ENCODE measurements at places on chromosomes 2 and 18.
A peak's percentile ranks its signal among the peaks of the same experiment; 100 is the strongest.

- no peak overlapping the region for H3K4me3 ChIP-seq
- H3K4me1 ChIP-seq, result no peaks in the 10 kb centered on the region
- no peak for DNase-seq
- H3K36me3 ChIP-seq, result no peaks in the 10 kb centered on the region
These were observed 49.2 kb upstream of the LGALSL start for GRCh38 chr2:64404743-64405142.

DNA sequence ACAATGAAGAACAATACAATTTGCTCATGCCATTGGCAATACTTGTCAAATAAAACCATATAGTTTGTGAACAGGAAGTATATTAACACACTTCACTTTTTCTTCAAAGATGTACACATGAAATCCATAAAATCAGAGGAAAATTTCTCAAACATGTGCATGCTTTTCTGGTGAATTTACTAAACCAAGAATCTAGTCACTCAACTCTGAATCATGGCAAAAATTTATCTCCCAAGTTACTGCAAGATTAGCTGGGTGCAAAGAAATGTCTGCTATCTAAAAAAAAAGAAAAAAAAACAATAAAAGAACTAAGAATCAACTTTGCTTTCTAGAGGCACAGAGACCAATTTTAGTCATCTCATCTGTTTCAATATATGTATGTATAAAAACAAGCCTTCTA is 419.2 kb downstream of the NR4A2 start:
- H3K27ac ChIP-seq, result no peak overlapping the region
- H3K4me1 ChIP-seq, result no peaks in the 10 kb centered on the region
- no peak for DNase-seq
- H3K27me3 ChIP-seq, result no peaks in the 10 kb centered on the region

- no peaks in the 10 kb centered on the region for H3K4me1 ChIP-seq
- no peak overlapping the region for H3K4me3 ChIP-seq
- no peak overlapping the region for H3K27ac ChIP-seq
These were observed 19.1 kb upstream of the TRIB2 start for GRCh38 chr2:12697617-12698016.

- no peaks in the 10 kb centered on the region for H3K36me3 ChIP-seq
- no peak overlapping the region for H3K27ac ChIP-seq
- H3K4me1 ChIP-seq, result no peaks in the 10 kb centered on the region
These were observed 48.1 kb downstream of the BCL11A start for GRCh38 chr2:60505240-60505879.

DNA sequence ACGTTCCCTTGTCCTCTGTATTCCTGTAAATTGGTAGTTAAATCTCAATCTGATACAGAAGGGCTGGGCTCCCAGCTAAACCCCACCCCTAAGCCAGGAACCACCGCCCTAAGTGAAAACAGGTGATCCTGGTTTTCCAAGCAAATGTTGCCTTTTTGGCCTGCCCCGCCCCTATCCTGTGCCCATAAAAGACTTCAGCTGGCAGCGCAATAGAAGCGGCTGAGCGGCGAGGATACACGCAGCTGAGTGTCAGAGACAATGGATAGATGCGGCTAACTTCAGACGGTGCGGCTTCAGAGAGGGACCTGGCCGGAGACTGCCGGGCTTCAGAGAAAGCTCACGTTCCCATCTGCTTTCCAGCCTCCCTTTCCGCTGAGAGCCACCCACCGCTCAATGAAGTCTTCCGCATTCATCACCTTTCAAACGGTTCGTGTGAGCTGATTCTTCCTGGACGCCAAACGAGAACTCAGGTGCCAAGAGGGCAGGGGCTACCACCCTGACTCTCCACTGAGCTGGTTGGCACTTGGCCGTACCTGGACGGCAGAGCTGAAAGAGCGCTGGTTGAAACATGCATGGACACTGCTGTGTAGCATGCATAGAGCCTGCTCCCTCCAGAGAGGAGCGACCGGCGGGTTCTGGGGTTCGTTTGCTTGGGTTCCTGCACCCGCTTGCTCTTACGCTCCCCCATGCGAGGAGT is 49.5 kb upstream of the POLE4 start:
- no peak overlapping the region for H3K27ac ChIP-seq
- H3K36me3 ChIP-seq, result no peaks in the 10 kb centered on the region
- no peaks in the 10 kb centered on the region for H3K27me3 ChIP-seq
- no peaks in the 10 kb centered on the region for H3K4me1 ChIP-seq
- DNase-seq, result no peak
- no peak overlapping the region for H3K4me3 ChIP-seq

- peaks cover 30% of the 10 kb centered on the region for H3K4me1 ChIP-seq
- no peaks in the 10 kb centered on the region for H3K36me3 ChIP-seq
- H3K27ac ChIP-seq, result no peak overlapping the region
- H3K4me3 ChIP-seq, result no peak overlapping the region
- H3K27me3 ChIP-seq, result no peaks in the 10 kb centered on the region
- DNase-seq, result no peak
These were observed 97.4 kb upstream of the STK17B start for GRCh38 chr2:196268538-196269338.

DNA sequence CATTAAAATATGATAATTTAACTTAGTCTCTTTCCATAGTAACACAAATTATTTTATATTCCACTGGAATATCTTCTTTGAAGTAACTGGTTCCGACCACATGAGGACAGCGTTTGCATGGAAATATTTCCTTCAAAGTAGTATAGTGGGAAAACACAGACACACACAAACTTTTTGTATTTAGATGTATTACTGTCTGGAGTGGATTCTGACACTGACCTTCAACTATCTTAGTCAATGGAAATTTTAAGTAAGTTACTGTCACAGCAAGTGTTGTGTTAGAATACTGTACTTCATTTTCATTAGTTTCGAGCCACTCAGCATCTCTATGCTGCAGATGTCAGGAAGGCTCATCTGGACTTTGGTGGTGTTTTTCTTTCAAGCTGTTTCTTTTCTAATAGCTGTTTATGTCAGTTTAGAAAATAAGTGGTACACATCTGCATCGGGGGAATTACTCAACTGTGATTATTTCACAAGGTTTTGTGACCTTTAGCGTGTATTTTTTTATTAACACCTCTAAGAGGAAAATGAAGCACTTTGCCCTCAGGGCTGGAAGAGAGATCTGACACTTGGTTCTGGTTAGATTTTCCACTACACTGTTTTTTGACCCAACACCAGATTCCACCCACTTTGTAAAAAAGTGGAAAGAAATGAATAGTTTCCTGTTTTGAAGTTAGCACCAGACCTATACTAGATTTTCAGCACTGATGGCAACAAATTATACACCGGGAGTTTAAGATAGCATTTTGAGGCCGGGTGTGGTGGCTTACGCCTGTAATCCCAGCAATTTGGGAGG is 18.9 kb upstream of the THOC1 start:
- H3K4me1 ChIP-seq, result no peaks in the 10 kb centered on the region
- H3K4me3 ChIP-seq, result no peak overlapping the region
- H3K36me3 ChIP-seq, result no peaks in the 10 kb centered on the region
- no peak overlapping the region for H3K27ac ChIP-seq

DNA sequence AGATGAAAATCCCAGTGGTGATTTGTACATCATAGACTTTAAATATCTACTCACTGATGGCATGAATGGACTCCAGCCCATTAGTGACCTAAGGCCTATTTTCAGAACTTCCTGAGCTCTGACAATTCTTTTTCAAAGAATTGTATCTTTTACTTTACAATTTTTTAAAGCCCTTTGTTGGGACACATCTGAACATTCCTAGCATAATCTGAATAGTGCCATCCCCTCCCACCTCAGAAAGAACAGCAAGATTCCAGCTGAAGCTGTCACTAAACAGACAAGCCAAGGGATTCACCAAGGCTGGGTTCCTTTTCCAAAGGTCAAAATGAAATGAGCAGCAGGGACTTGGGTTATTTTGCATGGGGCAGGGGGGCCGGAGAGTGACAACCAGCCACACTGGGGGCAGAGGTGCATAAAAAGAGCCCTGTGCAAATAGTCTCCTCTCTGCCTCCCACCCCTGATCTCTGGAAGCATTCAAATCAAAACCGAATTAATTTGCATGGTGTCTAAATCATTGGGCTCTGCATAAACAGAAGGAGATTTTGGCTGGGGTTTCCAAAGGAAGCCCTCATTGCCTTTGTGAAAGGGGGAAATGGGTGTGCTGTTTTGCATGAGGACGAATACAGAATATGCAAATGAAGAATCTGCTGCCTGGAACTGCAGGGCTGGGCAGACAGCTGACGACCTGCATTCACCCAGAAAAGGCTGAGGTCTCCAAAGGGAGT is 17.2 kb downstream of the EPHA4 start:
- H3K36me3 ChIP-seq, result no peaks in the 10 kb centered on the region
- peaks cover 10% of the 10 kb centered on the region for H3K4me1 ChIP-seq
- no peak for DNase-seq

DNA sequence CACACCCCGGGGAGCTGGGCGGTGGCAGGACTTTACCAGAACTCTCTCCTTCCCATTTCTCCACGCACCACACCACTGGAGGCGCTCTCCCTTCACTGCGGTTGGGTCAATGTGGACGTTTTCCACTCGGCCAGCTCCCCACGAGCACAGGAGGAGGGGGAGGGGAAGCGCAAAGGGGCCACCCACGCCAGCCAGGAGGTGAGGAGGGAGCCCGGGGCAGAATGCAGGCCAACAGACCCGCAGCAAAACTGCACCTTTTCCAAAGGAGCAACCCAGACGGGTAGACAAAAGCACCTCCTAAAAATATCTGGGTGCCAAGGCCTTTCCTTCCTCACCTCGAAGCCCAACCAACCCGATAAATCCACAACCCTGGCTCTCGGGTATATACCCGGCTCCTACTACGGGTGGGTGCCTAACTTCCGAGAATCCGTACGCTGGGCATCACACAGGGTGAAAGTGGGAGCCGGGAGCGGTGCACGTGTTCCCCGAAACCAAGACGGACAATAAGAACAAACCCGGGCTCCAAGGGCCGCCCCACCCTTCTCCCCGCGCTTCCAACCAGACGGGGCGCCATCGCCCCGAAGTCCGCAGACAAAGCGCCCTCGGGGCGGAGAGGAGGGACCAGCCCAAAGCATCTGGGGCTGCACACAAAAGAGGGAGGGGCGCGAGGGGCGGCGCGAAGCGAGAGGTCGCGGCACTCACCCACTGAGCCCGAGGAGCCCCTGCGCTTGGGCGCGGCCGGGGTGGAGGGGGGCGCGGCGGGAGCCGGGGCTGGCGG is 1.0 kb downstream of the RTN4 start:
- DNase-seq, result peak; percentile 74
- peak overlapping the region; percentile 74 for H3K27ac ChIP-seq
- peaks cover 25% of the 10 kb centered on the region for H3K4me1 ChIP-seq
- H3K4me3 ChIP-seq, result peak overlapping the region; percentile 77
- H3K36me3 ChIP-seq, result no peaks in the 10 kb centered on the region

DNA sequence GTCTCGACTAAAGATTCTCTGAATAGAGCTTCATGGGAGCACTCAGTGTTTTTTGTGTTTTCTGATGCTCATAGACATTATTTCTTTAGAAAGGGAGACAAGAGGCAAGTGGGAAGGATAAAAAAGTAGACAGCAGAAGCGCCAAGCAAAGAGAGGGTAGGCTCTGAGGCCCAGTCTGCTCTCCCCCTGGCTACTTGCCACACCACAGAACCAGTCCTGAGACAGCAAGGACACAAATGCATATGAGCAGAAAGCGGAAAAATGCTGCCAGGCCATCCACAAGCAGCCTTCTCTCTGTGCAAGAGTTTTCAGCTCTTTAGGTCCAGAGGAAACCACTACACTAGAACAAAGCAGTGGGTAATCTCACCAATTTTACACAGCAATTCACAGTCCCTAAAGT is 285.4 kb downstream of the ZNF521 start:
- no peak overlapping the region for H3K4me3 ChIP-seq
- DNase-seq, result no peak
- no peaks in the 10 kb centered on the region for H3K36me3 ChIP-seq
- no peaks in the 10 kb centered on the region for H3K4me1 ChIP-seq

DNA sequence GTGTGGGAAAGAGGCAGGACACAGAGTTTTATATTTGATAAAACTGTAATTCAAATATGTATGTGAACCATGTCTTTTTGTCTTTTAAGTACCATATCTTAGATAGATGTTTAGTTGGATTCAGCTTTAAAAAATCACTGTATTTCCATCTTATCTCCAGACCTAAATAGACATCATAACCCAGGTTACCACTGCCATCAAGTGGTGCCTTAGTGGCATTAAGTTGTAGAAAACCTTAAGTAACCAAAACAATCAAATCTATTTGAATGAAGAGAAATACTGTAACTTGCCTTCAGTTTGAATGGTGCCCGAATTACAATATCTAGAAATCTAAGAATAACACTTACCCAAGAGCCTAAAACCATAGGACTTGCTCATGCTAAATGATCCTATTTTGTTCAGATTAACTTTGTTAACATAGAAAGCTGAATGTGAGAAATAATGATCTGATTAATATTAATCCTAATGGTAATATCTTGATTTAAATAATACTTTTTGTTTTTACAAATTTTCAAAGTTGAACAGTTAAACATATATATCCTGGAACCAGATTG is 92.5 kb upstream of the MAP2 start:
- H3K4me3 ChIP-seq, result no peak overlapping the region
- no peaks in the 10 kb centered on the region for H3K27me3 ChIP-seq
- no peak overlapping the region for H3K27ac ChIP-seq
- H3K36me3 ChIP-seq, result no peaks in the 10 kb centered on the region

- no peaks in the 10 kb centered on the region for H3K4me1 ChIP-seq
- no peaks in the 10 kb centered on the region for H3K27me3 ChIP-seq
- H3K27ac ChIP-seq, result no peak overlapping the region
- no peaks in the 10 kb centered on the region for H3K36me3 ChIP-seq
These were observed 79.0 kb upstream of the NOSTRIN start for GRCh38 chr2:168723275-168723899.

- H3K4me1 ChIP-seq, result no peaks in the 10 kb centered on the region
- H3K27ac ChIP-seq, result no peak overlapping the region
- no peaks in the 10 kb centered on the region for H3K27me3 ChIP-seq
- no peak overlapping the region for H3K4me3 ChIP-seq
- no peak for DNase-seq
- no peaks in the 10 kb centered on the region for H3K36me3 ChIP-seq
These were observed 52.5 kb downstream of the FAM117B start for GRCh38 chr2:202687276-202687675.

- no peaks in the 10 kb centered on the region for H3K36me3 ChIP-seq
- no peak overlapping the region for H3K4me3 ChIP-seq
- H3K27ac ChIP-seq, result no peak overlapping the region
- H3K4me1 ChIP-seq, result no peaks in the 10 kb centered on the region
- H3K27me3 ChIP-seq, result no peaks in the 10 kb centered on the region
- no peak for DNase-seq
These were observed 853.5 kb upstream of the SALL3 start for GRCh38 chr18:78126106-78126505.

DNA sequence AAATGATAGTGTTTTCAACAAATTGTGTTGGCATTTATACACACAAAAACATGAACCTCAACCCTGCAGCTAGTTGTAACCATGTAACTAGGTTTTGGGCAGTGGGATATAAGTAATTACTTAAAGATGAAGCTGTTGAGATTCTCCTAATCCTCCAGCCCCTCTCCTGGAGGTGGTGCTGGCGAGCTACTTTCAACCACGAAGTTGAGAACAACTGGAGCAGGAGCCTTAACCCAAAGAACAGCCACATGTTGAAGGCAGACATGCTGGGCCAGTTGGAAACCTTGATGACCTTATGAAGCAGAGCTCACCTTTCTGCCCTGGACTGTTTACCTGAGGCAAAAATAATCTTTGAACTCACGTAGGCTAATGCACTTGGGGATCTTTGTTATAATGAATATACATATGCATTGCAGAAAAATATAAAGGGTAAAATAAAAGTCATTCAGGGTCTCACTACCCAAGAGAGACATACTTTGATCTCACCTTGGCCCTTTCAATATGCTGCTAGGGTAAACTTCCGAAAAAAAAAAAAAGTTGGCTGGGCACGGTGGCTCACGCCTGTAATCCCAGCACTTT is 89.6 kb upstream of the NPAS2 start:
- no peaks in the 10 kb centered on the region for H3K27me3 ChIP-seq
- peak; percentile 27 for DNase-seq
- no peak overlapping the region for H3K4me3 ChIP-seq
- H3K27ac ChIP-seq, result no peak overlapping the region
